Activated T-cell treated with anti-CD3 and anti-CD28 coated beads, Interleukin-2, amount 50 U/mL, for 4 hours (primary cell): ENCODE measurements at places on chromosomes 2 and 18.

DNA sequence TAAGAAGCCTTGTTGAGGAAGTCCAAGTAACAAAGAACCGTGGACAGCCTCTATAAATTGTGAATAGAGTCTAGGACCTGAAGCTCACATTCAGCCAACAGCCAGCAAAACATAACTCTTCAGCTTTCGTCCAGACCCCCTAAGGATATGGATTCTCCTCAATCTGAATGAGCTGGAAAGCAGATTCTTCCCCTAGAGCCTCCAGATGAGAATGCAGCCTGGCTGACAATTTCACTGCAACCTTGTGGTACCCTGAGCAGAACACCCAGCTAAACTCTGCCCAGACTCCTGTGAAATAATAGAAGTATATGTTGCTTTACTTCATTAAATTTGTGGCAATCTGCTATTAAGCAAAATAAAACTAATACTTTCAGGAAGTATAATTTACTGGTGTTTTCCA is 483.5 kb upstream of the SLC8A1 start:
- DNase-seq, result no peak

DNA sequence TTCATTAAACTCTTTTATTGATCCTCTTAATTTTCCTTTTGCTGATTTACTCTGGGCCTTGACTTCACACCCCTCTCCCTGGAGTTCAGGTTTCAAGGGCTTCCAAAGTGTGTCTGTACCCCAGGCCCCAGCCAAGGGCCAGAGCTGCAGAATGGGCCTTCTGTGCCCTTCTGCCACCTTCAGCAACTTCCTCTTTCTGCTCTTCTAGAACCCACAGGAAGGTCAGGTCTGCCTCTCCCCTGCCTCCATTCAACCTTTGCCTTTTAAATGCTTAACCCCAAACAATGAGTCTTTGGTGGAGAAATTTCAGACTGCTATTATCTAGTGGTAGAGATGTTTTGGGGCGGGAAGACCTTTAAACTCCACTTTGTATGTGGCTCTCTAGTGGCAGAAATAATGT is 63.1 kb downstream of the TSN start:
- no peak for DNase-seq

- DNase-seq, result no peak
Measured at GRCh38 chr2:237691029-237691907, 63.9 kb downstream of the LRRFIP1 start.

DNA sequence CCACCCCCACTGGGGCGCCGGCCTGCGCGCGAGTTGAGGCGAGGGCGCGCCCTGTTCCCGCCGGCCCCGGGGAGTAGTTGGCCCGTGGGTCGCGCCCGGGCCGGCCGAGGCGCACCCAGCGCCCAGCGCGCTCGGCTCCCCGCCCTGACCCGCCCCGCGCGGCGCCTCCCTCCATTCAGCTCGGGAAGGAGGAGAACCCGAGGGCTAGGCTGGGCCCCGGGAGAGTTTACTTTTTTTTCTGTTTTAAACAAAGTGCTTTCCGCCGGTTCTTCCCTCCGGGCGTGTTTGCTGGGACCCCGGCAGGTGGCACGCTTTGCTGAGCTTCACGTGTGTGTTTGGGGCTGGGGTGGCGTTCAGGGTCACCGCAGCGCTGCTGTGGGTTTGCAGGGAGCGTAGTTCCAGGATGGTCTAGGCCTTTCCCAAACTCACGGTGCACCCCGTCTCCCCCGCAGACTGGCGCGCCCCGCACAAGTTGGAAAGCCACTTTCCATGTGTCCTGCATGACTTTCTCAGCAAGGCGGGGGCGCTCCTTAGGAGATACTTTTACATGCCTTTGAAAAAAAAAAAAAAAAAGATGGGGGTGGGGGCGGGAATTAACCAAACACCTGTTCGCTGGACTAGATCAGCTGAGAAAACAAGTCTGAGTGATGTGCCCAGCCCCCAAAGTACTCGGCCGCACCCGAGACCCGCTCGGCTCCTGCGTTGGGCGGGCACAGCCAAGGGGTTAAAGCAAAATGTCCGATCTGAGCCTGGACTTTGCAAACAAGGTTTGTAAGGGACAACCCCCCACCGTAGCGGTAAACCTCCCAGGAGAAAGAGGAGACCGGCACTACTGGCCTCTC is 825 bp downstream of the ITGA6 start:
- peak; percentile 62 for DNase-seq

GRCh38 chr2:33494155-33494779 is 17.8 kb downstream of the RASGRP3 start:
- DNase-seq, result no peak

- no peak for DNase-seq
Measured at GRCh38 chr18:6487968-6488367, 73.3 kb upstream of the L3MBTL4 start.

- no peak for DNase-seq
Measured at GRCh38 chr2:203893401-203893800, 25.8 kb downstream of the CTLA4 start.

GRCh38 chr2:215530191-215530968 is 94.5 kb upstream of the FN1 start:
- DNase-seq, result no peak

DNA sequence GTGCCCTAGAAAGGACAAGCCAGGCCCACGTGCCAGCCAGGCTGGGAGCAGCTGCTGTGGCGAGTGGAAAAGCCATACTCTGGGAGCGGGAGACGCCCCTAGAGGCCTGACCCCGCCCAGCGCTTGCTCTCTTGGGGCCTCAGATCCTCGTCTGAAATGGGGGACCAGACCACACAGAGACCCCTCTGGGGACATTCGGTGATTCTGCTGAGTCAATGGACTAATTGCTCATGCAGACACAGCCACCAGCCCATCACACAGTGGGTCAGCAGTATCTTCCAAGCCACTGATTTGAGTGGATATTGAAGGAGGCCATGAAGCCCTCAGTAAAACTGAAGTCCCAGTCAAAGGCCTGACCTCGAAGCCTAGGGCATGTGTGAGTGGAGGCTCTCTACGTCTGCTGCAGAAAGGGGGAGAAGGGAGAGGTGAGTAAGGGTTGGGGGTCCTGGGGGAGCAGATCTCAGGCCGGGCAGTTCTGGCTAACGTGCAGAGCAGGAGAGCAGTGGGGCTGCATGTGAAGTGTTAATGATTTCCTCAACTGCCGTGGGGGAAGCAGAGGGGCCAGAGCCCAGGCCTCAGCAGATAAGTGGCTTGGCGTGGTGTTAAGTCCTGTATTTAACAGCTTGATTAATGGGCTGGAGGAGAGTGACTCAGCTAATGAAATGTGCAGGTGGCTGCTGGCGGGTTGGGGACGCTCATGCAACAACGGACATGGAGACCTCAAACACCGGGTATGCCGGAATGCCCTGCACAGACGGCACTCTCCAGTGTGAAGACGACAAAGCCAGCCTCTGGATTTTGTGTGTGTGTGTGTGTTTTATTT is 104.4 kb upstream of the TWIST2 start:
- DNase-seq, result no peak

DNA sequence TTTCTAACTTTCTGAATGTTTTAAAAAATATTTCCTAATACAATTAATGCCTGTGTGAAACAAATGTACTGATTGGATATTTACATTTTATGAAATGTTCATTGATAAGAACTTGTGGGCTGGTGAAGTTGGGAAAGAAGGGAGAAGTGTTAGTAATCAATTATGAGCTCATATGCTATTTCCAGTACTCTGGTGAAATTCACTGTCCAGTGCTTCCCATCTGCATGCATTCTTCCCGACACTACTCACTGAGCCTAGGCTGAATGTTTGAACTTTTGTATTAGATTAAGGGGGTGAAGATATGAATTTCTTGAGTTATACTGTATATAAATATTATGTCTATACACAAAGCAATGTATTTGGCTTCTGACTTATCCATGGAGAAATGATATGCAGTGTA is 36.0 kb downstream of the SKA1 start:
- DNase-seq, result no peak

- DNase-seq, result no peak
Measured at GRCh38 chr2:218428846-218429558, 10.1 kb downstream of the VIL1 start.

GRCh38 chr2:74777161-74777900 is 56.6 kb upstream of the HK2 start:
- DNase-seq, result no peak

- no peak for DNase-seq
Measured at GRCh38 chr2:239684996-239685395, 284.2 kb upstream of the HDAC4 start.

- DNase-seq, result no peak
Measured at GRCh38 chr2:108243566-108243965, 3.8 kb downstream of the SULT1C3 start.

DNA sequence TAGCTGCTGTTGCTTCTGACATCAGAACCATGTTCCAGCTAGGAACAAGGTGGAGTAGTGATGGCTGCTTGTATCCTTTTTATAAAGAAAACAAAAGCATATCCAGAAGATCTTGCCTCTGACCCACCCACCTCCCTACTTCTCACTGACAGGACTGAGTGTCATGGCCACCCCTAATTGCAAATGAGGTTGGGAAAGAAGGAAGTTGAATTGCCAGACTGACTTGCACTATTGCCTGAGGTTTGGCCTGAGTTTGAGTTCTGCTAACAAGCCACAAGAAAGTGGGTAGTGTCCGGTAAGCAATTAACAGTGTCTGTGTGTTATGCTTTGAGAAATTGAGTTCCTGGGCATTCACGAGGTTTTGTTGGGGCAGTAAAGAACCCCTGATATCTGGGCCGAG is 22.8 kb downstream of the SGPP2 start:
- no peak for DNase-seq

GRCh38 chr2:54557211-54557600 is 101.1 kb downstream of the SPTBN1 start:
- no peak for DNase-seq

DNA sequence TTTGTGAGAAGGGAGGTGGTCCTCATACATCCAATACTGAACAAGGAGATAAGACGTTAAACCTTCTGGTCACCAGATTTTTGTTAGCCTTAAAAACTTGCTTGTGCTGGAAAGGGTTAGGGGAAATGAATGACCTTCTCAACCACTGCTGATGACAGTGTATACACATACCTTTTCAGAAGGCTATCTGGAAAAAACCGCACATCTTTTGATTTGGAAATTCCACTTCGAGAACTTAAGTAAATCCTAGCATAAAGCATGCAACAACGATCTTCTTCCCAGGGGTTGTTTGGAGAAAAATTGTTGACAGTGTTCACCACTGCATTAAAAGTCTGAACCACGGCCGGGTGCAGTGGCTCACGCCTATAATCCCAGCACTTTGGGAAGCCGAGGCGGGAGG is 7.6 kb downstream of the YWHAQ start:
- no peak for DNase-seq

DNA sequence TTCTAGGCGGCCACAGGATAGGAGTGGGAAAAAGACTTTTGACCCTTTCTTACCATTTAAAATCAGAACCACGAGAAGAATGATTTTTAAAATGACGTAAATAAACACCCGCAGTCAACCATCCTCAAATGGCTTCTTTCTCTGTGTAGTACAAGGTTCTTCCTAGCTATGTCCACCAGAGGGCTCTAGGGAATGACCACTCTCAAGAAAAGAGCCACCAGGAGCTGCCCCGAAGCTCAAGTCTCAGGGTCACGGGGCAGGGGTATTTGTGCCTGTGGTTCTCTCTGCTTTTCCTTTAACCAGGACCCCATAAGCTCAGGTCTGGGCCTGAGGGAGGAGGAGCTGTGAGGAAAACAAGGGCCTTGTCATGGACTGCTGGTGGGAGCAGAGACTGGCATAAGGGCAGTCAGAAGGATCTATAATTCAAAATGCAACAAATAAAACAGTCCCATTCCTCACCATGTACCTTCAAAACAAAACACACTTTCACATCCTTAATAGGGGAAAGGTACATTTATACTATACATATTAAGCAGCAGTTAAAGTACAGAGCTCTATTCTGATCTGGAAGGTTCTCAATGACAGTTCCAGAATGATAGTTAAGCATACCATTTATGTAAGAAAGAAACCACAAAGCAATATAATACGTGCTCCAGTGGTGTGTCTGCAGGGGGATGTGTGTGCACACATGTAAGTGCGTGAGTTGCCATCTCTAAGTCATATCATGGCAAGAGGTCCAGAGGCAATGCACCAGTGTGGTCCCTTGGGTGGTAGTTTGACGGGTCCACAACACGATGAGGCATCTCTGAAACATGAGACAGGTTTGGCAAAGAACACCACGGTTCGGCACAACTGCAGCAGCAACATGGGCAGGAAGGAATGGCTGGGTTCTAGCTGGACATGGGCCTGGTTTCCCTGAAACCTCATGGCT is 18.6 kb downstream of the LYPD1 start:
- no peak for DNase-seq

DNA sequence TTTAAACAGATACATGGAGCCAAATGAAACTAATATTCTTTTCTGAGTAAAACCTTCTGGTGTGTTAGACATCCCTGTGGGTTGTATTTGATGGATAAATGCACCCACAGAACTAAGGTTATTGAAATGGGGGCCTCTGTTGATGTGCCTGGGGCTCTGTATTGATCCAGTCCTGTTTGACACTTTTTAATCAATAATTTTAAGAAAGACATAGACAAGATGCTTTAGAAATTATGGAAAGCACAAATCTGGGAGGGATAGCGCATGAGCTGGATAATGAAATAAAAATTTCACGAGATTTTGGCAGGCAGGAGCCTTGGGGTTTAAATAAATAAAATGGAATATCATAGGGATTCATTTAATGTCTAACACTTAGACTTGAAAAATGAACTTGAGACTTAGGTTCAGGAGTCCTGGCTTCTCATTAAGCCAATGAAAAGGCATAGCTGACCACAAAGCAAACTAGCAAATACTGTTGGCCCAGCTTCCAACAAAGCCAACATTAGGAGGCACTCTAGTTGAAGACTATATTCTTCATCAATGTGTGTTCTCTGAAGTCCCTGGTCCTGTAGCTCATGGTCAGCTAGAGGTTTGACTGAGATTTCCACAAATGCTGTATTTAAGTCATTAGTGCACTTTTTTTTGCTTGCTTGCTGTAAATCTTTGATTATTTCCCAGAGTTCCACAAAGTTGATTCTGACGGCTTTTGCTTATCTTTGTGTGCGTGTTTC is 64.2 kb upstream of the SH3RF3 start:
- no peak for DNase-seq

GRCh38 chr18:25005541-25006403 is 346.2 kb downstream of the ZNF521 start:
- DNase-seq, result no peak

DNA sequence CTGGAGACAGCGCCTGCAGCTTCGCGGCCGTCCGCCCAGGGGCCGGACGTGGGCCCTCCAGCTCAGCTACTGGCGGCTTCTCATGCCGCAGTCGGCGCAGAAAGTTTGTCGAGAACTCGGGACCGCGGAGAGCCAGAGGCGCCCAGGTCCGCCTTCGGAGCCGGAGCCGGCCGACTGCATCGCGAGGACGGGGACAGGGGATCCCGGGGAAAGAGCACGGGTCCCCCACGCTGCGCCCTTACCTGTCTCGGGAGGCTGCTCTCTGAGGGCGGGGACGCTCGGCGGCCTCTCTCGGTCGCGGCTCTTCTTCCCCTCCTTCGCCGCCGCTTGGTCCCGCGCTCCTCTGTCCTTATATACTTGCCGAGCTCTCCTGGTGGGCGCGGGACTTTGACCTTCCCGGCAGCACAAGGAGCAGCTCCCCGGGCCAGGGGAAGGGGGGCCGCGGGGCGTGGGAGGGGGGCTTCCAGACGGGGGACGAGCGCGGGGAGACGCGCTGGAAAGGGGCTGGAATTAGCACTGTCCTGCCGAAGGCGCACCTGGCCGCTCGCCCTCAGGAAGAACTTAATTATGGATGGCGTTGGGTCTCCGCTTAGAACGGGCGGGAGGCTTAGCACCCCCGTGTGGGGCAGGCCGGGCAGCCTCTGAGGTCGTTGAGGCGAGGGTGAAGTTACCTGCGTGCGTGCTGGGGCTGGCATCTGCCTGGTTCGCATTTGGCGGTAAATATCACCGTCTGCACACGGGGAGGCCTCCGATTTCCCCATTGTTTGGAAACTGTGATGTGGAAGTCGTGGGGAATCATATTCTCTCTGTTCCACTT is at the start of gene POMC:
Gene POMC (minus strand): TSS at position 325 of the 817 bp plus-strand sequence. CDS start 3,808 bp downstream, outside the sequence.
- peak; percentile 17 for DNase-seq

GRCh38 chr2:66890166-66890742 is 455.3 kb downstream of the MEIS1 start:
- no peak for DNase-seq
